Regular cardiac myocyte (primary cell): ENCODE measurements at places on chromosomes 5 and 9. TPM values are rescaled to one million over a fixed set of nuclear protein-coding genes. Genes with fewer than 3 reads are reported as not detected.

CCDC112 gene
- 6.1 and 7.3 TPM in 2 replicates for total RNA-seq

TMEM174 gene
- total RNA-seq = not detected in 2 replicates

SPATA6L gene
- 0.28 and 0.38 TPM in 2 replicates for total RNA-seq

WNT8A gene
- total RNA-seq = not detected in 2 replicates

PCDHGA11 gene
- total RNA-seq = 3.1 and 4.5 TPM in 2 replicates

AGXT2 gene
- total RNA-seq = not detected in 2 replicates

EQTN gene
- not detected in 2 replicates for total RNA-seq

IRX2 gene
- 0.38 and 0.56 TPM in 2 replicates for total RNA-seq

CDC20B gene
- 0.19 and 0.56 TPM in 2 replicates for total RNA-seq

EFCAB9 gene
- total RNA-seq = 0.28 TPM in 1 of 2 replicates, not detected in the other

PCDHB14 gene
- total RNA-seq = 0.58 and 2.5 TPM in 2 replicates

FYB1 gene
- total RNA-seq = under 0.01 and 0.77 TPM in 2 replicates

MORN5 gene
- total RNA-seq = not detected in 2 replicates

NR3C1 gene
- 61.7 and 93.3 TPM in 2 replicates for total RNA-seq
